ENCODE measurements at places on chromosomes 2 and 18.
A peak's percentile ranks its signal among the peaks of the same experiment; 100 is the strongest.

DNA sequence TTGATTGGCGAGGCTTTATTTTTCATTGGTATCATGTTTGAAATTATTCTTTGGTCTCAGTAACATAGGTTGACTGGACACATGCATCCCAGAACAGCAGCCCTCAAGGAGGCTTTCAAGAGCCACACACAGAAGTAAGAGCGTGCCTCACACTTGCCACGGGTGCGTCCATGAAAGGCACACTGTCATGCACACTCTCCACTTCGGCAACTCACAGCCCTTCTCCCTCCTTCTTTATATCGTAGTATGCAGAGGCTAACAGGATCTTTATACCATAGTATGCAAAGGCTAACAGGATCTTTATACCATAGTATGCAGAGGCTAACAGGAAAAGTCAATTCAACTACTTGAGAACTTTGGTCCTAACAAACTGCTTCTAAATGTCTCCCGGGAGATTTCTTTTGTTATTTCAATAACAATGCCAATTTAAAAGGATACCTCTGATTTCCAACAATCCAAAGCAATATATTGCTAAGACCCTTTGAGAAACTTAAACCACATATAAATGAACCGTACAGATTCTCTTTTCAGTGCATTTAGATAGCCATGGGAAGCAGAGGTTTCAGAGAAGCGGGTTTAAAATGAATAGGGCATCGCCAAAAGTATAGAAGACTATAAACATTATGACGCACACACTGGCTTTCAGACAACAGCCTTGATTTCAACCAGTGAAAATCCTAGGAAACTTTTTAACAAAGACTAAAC is 26.5 kb upstream of the ZNF516 start:
- DNase-seq = no peak

GRCh38 chr2:170846314-170846713 is 29.6 kb downstream of the GAD1 start:
- DNase-seq = no peak

- DNase-seq = no peak
These were observed 361.1 kb upstream of the NRP2 start for GRCh38 chr2:205321231-205321630.

- DNase-seq = no peak
These were observed 7.1 kb upstream of the STAMBP start for GRCh38 chr2:73821669-73822068.

GRCh38 chr2:112757265-112757664 is 7.1 kb downstream of the CKAP2L start:
- DNase-seq = no peak

DNA sequence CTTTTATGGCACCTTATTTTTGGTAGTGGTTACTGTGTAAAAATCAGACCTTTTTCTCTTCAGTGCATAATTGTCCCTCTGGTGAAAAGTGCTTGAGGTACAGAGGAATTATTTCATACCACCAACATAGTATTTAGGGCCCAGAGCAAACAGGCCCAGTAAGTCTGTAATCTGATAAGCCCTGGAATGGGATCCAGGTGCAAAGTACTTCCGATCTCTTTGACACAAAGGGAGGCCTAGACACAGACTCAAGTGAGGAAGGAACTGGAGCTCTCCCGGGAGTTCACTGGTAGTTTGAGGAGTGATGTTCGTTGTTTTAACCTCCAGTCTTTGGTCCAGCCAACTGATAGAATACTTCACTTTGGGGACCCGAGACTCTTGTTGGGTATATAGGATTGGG is 57.4 kb downstream of the RAB31 start:
- no peak for DNase-seq

- no peak for DNase-seq
These were observed 441.5 kb upstream of the TNP1 start for GRCh38 chr2:217301142-217301925.

GRCh38 chr2:43486603-43487002 is 109.2 kb downstream of the THADA start:
- no peak for DNase-seq

DNA sequence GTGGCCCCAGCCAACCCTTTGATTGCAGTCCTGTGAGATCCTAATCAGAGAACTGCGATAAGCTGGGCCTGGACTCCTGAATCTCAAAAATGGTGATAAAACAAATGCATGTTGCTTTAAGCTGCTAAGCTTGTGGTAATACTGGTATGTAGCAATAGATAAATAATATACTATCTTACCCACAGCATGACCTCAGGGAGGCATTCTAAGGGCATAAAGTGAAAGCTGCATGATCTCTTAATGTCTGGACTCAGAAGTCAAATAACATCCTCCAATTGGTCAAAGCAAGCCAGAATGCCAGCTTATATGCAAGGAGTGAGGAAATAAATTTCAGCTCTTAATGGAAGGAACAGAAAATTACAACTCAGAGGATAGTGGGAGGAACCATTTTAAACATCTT is 246.1 kb downstream of the FSIP2 start:
- DNase-seq = no peak

DNA sequence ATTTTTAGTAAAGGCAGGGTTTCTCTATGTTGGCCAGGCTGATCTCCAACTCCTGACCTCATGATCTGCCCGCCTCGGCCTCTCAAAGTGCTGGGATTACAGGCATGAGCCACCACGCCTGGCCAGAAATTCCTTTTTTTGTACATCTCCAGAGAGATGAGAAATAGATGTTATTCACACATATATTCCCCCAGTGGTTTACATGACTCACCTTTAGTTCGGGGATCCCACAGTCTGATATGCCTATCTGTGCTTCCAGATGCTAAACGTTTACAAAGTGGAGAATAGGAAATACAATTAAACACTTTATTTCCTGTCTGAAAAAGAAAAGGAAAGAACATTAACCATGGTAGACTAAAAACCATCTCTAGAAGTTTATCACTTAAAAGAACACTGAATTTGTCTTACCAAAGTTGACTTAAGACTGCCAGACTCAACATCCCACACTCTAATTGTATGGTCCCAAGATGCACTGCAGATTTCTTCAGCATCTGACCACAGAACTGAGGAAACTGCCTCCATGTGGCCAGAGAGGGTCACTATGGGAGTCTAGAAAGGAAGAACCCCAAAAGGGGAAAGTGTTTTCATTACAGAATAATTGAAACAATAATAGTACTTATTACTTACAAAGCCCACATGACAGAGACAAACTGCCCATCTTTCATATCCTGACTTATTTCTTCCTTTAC is 12.6 kb upstream of the ICA1L start:
- no peak for DNase-seq

DNA sequence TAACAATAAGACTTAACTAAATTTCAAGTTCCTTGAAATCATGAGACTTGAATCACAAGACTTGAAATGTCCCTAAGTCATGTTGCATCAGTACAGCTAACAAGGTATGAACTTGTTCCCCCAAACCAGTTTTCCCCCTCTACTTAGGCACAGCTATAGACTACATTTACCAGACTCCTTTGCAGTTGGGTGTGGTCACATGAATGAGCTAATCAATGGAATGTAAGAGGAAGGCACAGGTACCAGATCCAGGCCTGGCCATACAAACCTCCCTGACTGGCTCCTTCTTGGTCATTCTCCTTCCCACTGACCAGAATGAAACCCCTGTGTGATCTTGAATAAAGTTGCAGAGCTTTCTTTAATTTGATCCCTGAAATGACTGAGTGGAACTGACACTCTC is 77.8 kb downstream of the DNER start:
- DNase-seq = no peak

GRCh38 chr2:118936306-118936705 is 5.7 kb upstream of the MARCO start:
- DNase-seq = no peak

DNA sequence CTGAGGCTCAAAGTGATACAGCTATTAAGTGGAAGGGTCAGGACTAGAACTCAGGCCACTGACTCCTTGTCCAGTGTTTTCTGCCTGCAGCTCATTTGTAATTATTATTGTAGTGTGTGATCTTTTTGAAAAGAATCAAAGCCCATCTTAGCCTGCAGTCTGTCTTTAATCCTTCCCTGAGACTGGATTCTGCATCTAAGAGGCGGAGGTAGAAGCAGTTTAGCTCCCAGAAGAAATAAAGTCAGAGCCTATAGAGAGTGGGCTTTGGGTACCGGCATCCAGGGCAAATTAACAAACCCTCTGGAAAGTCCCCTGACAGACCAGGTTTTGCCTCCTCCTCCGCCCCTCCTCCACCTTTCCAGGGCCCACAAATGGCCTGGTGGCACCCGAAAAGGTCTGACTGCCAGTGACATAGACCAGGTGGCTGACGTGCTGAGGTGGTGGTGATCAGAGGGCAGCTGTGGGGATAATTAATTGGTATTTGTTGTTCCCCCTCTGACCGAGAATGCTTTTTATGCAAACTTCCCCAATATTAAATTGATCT is 2.2 kb upstream of the RAX start:
- DNase-seq = no peak

GRCh38 chr18:25597476-25597875 is 245.5 kb upstream of the ZNF521 start:
- no peak for DNase-seq

- DNase-seq = no peak
These were observed 28.0 kb downstream of the RNF144A start for GRCh38 chr2:6945087-6945813.

- DNase-seq = peak; percentile 79
These were observed 4.7 kb downstream of the CAPG start for GRCh38 chr2:85405201-85406059.

GRCh38 chr2:236168110-236169080 is at the start of gene GBX2:
Gene GBX2 (minus strand): TSS chr2:236168386. CDS start chr2:236167971, 415 bp downstream.
- DNase-seq = no peak

Measured in stimulated activated naive CD8-positive, alpha-beta T cell treated with anti-CD3 and anti-CD28 coated beads, Interleukin-15, Interleukin-2, amounts not matched to agents 100 U/mL and 50 U/mL, for 24 hours (primary cell).